Right ventricle myocardium inferior (tissue), 1 donor: ENCODE measurements at places on chromosomes 1 and 21.

DNA sequence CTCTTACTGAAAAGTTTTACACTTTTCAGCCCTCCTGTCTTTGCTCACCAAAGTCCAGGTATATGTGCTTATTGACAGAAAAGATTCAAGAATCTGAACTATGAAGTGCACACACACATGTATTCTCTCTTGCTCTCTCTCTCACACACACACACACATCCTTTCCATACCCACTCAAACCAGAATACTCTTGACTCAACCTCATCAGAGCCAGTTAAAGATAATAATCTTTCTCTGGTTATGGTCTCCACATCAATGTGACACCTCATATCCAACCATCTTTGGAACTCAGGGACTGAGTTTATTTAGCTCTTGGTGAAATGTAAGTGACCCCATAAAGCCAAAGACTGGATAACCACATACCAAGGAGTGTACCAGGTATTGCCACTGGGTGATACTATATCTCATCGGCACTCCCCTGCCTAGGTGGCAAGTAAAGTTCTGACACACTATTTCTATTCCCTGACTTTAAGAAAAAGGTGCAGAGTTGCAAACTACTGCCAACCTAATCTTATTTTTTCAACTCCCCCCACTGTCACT is 24.9 kb upstream of the RGS8 start:
- DNase-seq = no peak

DNA sequence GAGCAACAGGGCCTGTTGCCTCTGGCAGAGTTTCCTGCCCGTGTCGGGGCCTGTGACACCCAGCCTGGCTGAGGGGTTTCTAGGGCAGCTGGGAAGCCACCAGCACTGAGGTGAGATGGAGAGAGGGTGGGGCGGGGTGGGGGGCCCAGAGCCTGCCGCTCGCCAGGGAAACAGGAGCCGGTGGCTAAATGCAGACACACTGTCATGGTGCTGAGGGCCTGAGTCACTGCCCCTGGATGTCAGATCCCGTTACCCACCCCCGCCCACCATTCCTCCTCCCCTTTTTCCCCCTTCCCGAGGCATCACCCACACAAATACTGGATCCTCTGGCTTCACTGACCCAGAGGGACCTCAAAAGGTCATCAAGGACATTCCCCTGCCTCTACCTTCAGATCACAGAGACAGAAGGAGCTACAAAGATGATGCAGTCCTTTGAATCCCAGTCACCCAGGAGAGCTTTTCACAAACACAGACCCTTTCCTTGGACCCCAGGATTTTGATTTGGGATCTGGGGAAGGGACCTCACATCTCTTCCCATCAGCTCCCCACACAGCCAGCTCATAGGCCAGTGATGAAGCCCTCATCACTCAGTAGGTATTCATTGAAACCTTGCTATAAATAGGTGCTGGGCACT is 1.9 kb upstream of the HSPB7 start:
- no peak for DNase-seq

DNA sequence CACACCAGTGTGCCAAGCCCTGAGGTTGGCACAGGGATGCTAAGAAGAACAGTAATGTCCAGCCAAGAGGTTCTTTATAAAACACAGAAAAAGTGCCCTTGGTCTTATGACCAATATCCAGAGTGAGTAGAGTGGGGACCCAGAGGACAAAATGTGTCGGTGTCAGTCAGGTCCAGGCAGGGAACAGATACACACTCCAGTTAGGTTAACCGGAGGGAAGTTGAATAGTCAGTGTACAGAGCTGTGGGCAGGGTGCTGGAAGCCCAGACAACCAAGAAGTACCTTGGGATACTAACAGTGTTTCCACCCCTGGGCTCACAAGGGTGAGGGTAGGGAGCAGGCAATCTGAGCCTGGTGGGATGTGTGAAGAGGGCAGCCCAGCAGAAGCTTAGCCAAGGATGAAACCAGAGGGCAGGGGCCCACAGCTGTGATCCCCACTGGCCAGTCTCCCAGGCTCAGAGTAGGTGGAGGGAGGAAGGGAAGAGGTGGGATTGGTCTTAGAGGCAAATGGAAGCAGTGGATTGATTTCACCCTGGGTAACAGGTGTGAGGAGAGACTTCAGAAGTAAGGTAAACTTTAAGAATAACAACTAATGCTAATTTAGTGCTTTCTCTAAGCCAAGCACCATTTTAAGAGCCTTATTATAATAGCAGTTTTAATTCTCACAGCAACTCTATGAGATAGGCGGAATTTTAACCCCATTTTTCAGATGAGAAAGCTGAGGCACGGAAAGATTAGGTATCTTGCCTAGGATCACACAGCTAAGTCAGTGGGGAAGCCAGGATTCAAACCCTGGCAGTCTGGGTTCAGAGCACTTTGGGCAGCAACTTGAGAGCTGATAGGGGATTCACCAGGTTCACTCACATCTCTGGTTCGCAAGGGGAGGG is 143.4 kb upstream of the HOOK1 start:
- no peak for DNase-seq

- DNase-seq = peak; percentile 82
These were observed 742 bp downstream of the SH3GLB1 start for GRCh38 chr1:86704972-86705664.

- peak; percentile 78 for DNase-seq
These were observed 26.5 kb downstream of the LRRC38 start for GRCh38 chr1:13487143-13487868.

GRCh38 chr1:55320891-55321290 is 105.7 kb upstream of the USP24 start:
- DNase-seq = no peak
